ENCODE measurements at places on chromosomes 5 and 9.

- no peak for DNase-seq
These were observed 346.4 kb upstream of the RIOK2 start for GRCh38 chr5:97529354-97529985.

- DNase-seq = no peak
These were observed 28.7 kb downstream of the DYNC2I2 start for GRCh38 chr9:128627906-128628305.

- DNase-seq = no peak
These were observed at the start of gene BTNL3 for GRCh38 chr5:180988592-180988991. Gene BTNL3 (plus strand): TSS chr5:180988846. CDS start chr5:180989029, 183 bp downstream.

DNA sequence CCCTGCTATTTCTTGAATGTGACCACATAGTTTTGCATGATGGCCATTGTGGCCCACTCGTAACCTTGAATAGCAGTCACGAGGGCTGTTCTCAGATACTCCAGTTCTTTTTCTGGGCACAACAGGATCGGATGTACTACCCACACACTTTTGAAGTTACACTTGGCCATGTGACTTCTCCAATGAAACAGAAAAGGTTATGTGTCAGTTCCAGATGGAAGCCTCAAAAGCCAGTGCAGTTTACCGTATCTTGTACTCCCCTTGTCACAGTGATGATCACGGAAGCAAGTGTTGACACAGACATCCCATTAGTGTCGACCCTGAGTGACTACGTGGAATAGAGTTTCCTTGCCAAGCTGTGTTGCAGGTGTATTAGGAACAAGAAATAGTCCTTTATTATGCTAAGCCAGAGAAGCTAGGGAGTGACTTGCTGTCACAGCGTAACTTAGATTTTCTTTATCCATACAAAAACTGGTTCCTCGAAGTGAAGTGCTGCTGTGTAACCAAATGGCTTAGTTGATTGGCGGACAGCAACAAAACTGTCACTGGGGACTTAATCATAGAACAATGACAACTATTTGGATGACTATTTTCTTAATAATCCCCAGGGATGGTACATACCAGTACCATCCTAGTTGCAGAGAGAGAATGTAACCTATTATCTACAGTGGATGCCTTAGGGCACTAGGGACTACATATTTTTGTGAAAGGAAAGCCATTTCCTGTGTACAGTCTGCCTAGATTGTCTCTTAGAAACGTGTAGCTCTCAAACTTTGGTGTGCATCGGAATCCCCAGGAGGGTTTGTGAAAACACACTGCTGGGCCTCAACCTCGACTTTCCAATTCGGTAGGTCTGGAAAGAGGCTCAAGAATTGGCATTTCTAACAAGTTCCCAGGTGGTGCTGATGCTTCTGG is 90.1 kb upstream of the DMRT1 start:
- DNase-seq = no peak

- DNase-seq = no peak
These were observed 36.0 kb upstream of the BARHL1 start for GRCh38 chr9:132546148-132547051.

- DNase-seq = no peak
These were observed 6.4 kb downstream of the TLX3 start for GRCh38 chr5:171315386-171315891.

GRCh38 chr5:59222687-59223511 is 640.0 kb downstream of the RAB3C start:
- no peak for DNase-seq

GRCh38 chr5:161530700-161531099 is 15.8 kb downstream of the GABRB2 start:
- DNase-seq = no peak

DNA sequence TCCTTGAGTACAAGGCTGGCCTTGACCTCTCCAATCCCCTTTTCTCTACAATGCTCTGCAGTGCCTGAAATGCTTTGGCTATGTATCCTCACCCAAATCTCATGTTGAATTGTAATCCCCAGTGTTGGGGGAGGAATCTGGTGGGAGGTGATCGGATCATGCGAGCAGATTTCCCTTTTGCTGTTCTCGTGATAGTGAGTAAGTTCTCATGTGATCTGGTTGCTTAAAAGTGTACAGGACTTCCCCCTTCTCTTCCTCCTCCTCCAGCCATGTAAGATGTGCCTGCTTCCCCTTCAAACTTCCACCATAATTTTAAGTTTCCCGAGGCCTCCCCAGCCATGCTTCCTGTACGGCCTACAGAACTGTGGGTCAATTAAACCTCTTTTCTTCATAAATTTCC is 28.5 kb upstream of the AKNA start:
- DNase-seq = no peak

GRCh38 chr5:154850255-154851062 is at the start of gene FAXDC2:
Gene FAXDC2 (minus strand): TSS chr5:154850603. CDS start chr5:154838178, 12,425 bp downstream.
- no peak for DNase-seq

- no peak for DNase-seq
These were observed 139.0 kb downstream of the CPLANE1 start for GRCh38 chr5:37110135-37110534.

- DNase-seq = no peak
These were observed 310.1 kb downstream of the PLK2 start for GRCh38 chr5:58149746-58150145.

GRCh38 chr9:89154651-89155336 is 23.8 kb downstream of the SHC3 start:
- no peak for DNase-seq

DNA sequence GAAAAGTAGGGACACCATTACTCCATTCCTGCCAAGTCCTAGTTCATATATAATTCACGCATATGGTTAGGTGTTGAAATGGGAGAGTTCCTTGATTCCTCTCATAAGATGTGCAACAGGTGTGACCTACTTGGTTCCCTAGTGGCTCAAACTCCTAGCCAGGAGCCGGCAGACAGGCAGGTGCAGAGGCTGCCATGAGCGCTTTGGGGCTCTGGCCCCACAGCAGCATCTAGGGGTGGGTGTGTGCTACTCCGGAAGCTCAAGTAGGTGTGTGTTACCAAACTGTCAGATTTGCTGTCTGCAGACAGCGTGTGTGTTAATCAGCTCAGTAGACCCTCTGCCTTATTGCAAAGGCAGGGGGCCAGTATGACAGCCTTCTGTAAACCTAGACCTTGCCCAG is 1652.4 kb upstream of the ACO1 start:
- DNase-seq = no peak

DNA sequence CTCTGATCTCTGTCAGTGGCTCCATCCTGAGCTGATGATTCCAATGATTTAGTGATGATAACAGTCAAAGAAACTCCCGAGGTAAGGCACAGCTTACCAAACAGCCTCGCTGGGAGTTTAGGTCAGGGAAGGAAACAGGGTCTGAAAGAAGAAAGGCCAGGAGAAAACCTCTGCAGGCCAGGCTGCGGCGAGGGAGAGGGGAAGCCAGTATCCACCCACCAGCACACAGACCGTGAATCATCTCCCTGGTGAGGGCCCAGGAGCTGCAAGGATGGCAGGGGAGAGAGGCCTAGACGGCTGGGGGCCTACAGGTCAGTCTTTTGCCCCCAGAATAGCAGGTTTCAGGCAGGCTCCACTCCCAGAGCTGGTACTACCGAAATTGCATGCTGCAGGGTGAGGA is 590.5 kb downstream of the CCDC171 start:
- DNase-seq = no peak

DNA sequence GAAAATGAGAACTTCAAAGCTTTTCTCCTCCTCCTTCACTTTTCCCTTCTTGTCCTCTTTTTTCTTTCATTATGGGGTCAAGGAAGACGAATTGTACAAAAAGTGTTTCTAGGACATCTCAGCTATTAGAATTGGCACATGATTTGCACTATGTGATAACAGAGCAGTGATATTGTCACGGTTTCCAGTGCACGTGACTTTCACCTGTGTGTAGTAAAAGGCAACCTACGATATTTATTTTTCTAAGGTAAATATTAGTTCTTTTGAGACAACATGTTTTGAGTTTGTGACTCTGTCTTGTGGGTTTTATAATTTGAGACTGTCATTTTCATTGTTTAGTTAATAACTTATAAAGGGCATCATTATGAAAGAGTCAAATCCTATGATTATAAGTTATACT is 213.1 kb downstream of the PSAT1 start:
- no peak for DNase-seq

GRCh38 chr9:135215571-135216161 is 128.2 kb downstream of the OLFM1 start:
- DNase-seq = no peak

DNA sequence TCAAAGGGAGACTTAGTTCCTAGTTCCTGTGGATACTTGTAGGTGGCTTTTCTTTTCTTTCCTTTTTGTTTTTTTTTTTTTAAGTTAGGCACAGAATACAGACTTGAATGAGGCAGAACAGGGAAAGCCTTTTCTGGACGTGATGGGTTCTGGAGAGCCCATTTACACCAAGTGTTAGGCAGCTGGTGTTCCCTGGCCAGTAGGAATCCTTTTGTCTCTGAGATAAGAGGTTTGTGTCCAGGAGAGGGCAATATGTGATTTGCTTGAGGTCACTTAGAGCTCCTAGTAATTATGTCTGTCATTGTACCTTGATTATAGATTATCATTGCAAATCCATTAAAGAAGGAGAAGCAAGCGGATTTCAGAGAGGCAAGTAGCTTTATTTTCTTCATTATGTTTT is 9.1 kb downstream of the MEGF10 start:
- DNase-seq = no peak

- peak; percentile 39 for DNase-seq
These were observed 293.0 kb downstream of the SEC61B start for GRCh38 chr9:99515093-99515492.

DNA sequence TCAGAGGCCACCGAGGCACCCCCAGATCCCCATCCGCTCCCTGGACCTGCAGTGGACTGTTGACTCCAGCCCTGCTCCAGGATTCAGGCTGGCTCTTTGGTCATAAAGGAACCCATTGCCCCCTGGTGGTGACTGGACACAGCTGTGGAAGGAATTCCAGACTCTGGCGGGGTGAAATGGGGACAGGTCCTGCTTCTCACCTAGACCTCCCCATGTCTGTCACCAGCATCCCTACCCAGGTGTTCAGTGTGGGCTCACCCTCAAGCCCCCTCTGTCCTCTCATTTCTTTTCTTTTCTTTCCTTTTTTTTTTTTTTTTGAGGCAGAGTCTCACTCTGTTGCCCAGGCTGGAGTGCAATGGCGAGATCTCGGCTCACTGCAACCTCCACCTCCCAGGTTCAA is 25.5 kb upstream of the STXBP1 start:
- DNase-seq = no peak

DNA sequence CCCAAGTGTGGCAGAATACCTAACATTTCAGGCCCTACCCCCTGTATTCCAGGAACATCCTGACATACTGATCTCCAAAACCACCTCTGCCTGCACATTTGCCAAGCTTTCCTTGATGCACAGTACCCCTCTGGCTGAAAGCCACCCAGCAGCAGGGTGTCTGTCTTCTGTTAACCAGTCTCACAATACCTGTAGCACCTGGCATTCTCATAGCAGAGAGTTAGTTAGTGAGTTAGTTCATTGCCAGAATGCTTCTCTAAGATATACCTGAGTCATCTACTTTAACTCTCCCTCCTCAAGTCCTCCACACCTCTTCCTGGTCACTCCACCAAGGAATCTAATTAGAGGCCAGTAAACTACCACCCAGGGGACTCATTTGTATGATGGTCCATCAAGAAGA is 46.1 kb upstream of the IL7R start:
- DNase-seq = no peak

- DNase-seq = no peak
These were observed 729 bp upstream of the HAND1 start for GRCh38 chr5:154478752-154479159.

- no peak for DNase-seq
These were observed 1.8 kb downstream of the ARRDC1 start for GRCh38 chr9:137607141-137607857.

GRCh38 chr9:134719331-134719730 is 77.7 kb downstream of the COL5A1 start:
- no peak for DNase-seq

DNA sequence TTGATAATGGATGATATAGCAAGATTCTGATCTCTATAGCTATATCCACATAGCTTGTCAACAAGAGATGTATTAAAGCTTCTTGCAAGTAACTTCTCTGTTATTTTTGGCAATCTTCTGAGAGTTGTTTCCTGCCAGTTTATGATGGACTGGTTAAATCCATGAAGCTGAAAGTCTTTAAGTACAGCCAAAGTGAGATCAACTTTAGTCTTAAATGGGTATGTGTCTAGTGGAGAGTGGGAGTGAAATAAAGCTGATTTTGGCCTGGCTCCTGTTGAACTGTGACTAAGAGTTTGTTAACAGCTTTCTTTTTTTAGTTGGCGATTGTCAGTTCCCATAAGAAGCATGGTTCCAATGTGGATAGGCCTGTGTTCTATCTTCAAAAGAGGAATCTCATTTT is 350.9 kb upstream of the PCSK5 start:
- DNase-seq = no peak

GRCh38 chr9:89400403-89401116 is 82.3 kb downstream of the SECISBP2 start:
- DNase-seq = peak; percentile 40

DNA sequence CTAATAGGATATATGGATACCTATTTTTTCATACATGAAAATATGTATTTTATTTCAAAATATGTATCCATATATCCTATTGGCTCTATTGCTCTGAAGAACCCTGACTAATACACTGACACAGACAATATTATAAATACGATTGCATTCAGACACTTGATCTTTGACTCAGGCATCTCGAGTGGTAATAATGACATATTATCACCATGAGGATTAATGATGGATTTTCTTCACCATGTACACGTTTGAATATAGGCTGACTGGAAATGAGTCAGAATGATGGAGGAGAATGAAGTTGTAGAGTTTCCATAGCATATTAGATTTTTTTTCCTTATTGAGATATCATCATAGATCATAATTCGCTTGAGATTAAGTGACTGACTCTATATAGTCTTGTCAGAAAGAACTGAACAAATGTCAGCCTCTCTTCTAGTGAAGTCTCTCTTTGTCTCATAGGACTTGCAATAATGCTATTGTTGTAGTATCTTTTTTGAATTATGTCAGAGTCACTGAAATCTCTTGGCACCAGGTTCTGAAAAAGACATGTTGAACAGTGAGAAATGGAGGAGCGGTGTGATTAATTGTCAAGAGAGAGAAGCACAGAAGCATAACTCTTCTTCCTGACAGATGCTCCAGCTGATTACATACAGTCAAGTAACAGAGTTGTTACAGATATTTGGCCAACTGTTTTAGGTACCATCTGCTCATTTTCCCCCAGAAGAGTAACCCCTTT is 41.4 kb upstream of the SLCO6A1 start:
- no peak for DNase-seq

DNA sequence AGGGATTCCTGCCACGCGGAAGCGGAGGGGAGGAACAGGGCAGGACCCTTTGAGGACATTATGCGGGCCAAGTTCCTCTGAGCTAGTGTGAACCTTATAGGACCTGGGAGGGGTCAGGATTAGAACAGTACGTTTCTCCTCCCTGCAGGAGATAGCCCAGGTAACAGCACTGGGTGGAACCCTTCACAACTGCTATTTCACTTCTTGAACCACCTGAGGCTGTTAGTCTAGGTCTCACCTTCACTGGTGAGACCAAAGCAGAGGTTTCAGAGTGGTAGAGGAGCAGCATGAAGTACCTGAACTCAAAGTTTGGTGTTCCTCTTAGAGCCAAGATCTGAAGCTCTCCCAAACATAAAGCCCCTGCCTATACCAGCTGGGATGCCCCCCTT is 832 bp downstream of the EIF4EBP3 start:
- DNase-seq = no peak

- DNase-seq = no peak
These were observed 121.1 kb downstream of the CYLC2 start for GRCh38 chr9:103116246-103116645.
